ENCODE measurements at places on chromosomes 16 and 17.
A peak's percentile ranks its signal among the peaks of the same experiment; 100 is the strongest.

- DNase-seq, result no peak
These were observed 27.3 kb downstream of the NUBP1 start for GRCh38 chr16:10770907-10771306.

DNA sequence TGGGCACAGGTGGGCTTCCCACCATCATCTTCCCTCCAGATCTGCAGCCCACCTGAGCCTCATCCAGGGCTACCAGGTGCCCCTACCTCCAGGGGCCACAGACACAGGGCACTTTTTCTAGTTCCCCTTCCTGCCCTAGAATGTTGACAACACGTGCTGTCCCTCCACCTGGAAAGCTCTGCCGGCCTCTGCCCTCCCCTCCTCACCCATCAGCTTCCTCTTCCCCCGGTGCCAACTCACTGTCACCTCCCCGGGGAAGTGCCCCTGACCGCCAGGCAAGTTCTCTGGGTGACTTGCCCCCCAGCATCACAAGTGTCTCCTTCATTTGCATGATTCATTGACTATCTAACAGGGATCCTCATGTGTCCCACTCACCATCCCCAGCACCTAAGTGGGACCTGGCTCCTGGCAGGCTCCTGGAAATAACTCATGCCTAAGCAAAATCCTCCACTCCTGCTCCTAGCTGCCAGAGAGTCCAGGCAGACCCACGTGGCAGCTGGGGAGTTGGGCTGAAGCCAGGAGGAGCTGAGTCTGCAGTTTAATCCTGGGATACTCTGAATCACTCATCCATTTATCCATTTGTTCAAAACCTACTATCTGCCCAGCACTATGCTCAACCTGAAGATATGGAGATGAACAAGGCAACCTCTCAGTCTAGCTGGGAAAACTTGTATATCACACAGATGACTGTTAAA is 304.4 kb downstream of the FOXL1 start:
- DNase-seq, result peak; percentile 71

DNA sequence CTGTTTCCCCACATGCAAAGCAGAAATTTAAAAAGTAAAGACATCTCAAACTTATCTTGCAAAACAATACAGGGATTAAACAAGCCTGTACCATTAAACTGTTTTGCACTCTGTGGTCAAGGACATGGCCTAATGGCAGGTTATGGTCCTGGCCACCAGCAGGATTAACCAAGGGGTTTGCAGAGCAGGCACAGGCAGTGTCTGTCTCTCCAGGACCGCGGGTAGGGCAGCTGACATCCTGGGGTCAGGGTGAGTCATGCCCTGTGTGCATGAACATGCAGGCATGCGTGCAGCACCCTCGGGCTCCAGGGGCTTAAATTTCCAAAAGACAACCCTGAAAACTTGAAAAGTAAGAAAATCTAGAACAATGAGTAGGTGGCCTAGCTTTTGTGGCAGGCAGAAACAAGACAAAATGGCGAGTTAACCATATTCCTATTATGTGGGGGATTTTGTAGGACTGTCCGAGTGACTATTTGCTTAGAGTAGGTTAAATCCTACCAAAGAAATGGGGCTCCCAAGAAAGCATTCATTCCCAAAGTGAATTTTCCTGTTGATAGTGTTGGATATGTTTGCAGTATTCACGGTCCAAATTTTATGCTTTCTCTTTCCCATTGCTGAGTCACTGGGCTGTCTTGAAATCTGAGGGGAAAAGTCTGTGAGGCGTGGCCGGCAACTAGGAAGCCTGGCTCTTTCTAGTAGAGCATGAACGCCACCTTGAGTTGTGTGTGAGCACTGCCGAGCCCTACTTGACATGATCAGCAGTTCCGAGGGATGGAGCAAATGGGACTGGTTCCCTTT is 158.4 kb upstream of the FAM20A start:
- peak; percentile 78 for DNase-seq

GRCh38 chr16:63175313-63175712 is 1139.1 kb upstream of the CDH8 start:
- no peak for DNase-seq

- no peak for DNase-seq
These were observed 131.4 kb downstream of the CA10 start for GRCh38 chr17:52027081-52027480.

DNA sequence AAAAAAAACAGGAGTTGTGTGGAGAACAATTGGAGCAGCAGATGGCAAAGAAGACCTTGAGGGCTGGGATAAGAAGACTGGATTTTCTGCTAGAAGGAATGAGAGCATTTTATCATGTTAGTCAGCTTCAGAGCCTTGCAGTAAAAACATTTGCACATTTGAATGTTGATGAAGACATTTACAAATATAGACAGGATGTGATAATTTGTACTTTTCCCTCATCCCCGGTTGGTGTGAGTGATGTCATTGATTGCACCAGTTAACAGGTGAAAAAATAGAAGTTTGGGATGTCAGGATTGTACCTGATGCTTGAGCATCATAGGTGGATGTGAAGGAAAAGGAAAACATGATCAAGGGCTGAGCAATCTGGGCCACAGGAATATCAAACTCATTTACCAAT is 22.6 kb upstream of the MAPK3 start:
- no peak for DNase-seq

- no peak for DNase-seq
These were observed 74.6 kb downstream of the ZNF18 start for GRCh38 chr17:11922638-11923037.

DNA sequence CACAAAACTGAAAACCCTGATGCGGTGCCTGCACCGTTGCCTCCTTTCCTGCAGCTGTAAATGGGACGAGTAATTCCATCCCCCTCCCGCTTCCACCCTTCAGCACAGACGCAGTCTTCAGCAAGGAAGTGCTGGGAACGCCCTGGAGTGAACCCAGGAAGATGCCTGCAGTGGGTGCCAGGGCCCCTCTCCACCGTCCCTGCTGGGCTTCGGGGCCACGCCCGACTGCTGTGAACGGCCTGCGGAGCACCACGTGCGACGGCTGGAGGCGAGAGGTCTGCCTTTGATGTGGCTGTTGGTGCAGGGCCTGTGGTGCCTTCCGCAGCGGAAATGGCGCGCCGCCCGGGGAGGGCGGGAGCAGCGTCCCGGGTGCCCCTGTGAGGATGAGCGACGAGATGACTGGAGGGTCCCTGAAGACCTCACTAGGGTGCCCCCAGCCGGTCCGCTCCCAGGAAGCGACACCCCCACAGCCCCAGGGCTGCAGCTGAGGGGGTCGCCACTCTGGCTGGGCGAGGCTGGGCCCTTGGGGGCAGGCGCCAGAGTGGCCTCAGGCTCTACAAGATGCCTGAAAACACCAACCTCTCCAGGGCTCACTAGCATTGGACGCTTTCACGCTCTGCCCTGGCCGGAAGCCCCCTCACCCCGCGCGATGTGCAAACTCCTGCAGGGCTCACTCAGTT is 749 bp upstream of the MC1R start:
- DNase-seq, result no peak

DNA sequence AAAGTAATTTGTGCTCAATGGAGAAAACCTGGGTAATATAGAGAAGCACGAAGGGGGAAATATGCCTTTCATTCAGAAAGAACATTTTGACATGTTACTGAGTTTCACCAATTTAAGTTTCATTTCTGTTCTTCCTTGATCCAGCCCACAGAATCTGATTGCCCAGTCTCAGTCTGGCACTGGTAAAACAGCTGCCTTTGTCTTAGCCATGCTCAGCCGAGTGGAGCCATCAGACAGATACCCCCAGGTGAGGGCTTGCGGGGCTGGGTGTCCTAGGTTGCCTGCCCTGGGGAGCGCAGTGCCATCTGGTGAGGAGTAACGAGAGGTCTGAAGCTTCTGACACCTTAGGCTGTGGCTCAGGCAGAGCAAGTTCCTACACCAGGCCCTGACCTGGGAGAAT is 17.7 kb downstream of the DDX19A start:
- no peak for DNase-seq

DNA sequence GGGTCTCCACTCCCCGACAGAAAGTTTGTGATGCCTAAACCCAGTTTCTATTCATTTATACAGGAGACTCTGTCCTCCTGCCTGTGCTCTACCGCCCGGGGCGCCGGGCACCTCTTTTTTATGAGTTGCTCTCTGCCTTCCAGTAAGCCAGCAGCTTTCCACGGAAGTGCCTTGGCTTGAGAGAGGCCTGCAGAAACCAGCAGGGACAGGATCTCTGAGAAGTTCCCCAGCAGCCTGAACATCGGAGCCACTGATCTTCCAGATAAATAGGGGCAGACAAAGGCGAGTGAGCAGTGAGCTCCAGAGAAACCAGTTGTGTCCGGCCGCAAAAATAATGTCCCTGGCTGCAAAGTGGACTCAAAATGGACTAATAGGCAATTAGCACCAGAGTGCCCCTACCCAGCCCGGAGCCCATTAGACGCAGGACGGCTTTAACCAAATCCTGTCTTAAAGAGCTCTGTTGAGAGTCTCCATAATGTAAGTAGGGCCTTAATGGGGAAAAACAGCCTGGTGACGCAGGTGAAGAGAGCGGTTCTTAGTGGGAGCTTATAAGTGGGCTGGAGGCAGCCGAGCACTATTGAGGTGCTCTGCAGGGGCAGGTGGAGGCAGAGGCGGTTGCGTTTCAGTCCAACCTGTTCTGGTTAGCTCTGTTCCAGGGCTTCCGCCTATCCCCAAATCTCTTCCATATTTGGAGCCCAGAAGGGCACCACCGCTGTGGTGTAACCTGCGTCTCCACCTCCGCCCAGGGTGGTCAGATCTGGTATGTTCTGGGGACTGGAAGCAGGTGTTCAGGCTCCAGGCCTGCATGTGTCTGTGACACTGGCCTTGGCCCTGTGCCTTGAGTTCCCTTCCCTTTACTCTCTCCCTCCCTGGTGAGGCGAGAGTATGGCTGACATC is 74.1 kb downstream of the NT5M start:
- no peak for DNase-seq

DNA sequence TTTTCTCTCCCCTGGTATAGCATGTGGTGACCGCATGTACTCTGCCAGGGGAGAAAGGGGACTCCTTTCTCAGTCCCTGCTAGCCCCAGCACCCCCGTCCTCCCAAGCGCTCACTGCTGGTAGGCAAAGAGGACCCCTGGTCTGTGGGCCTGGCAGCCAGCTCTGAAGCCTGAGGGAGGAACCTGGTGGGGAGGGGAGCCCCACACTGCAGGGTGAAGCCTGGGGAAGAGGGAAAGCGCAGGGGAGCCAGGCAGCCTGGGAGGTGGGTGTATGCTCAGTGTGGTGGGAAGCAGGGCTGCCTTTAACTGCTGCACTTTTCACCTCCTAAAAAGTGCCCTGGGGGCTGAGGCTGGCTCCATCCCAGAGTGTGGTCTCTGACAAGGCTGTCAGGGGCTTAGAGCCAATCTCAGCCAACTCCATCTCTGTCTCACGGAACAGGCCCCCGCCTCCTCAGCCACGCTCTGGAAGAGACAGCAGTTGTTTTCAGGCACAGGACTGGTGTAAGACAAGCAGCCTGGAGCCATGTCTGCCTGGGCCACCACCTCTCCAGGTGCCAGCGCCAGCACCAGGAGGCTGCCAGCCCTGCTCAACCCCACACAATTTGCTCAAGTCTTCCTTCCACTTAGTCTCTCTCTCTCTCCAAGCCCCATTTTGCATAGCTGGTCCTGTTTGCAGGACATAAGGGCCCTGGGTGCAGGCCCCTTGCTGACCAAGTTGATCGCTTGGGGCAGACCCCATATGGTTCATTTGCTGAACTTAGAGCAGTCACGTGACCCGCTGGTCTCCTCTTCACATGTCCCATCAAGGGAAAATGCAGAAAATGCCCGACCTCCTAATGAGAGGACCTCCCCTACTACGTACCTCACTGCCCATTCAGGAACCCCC is 14.7 kb upstream of the TBX2 start:
- no peak for DNase-seq

GRCh38 chr17:539766-540165 is 174.9 kb downstream of the VPS53 start:
- DNase-seq, result no peak

GRCh38 chr16:88591577-88592021 is 21.4 kb downstream of the ZC3H18 start:
- DNase-seq, result no peak

DNA sequence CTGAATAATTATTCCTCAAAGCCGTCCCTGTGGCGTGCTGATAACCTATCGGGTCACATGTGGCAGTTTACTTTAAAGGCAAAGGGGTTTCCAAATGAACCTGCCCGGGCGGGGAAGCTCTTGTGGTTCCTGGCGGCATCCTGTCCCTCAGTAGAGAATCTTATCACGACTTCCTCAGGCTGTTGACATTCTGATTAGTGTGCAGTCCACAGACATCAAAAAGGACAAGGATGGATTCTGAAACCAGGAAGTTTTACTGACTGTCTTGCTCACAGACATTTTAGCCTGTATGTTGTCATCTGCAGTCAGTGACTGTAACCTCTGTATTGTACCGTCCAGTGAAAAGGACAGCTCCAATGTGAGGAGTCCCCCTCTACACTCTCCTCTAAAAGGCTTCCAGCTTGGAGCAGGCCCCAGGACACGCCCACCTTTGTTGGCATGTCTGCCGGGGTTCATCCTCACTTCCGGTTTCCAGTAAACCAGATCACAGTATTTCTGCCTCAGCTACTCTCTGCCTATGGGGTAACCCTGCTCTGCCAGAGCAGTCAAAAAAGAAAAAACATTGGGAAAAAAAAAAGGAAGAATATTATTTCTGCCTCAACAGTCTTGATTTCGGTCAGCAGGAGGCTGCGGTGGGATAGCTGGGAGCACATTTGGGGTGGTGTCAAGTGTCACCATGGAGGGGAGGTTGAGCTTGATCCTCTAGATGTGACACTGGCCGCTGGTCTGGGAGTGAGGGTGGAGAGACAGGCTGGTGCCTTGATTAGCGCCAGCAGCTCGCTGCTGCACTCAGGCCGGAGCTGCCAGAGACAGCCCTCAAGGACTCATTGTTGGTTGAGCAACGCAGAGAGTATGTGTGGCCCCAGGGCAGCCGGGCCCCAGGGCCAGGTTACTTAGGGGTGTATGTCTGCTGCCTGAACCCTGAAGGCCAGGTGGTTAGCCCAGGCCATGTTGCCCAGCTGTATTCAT is 89.0 kb upstream of the DNAH17 start:
- no peak for DNase-seq

- DNase-seq, result no peak
These were observed 2.6 kb downstream of the APRT start for GRCh38 chr16:88809068-88809675.

DNA sequence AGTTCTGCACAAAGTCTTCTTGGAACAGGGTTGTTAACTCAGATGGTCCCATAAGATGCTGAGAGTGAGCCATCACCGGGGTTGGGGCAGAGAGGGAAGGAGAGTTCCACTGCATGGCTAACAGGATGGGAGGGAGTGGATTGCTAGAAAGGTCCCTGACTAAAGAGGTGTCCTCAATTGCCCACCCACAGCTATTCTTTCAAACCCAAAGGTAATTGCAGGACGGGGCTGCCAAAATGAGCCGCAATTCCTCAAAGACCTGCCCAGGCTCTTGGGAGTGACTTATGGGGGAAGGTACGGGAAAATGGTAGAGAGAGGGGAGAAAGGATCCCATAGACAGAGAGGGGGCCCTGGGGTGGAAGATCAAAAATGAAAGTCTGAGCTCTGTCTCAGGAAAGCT is 60.4 kb downstream of the DYNLRB2 start:
- DNase-seq, result no peak

DNA sequence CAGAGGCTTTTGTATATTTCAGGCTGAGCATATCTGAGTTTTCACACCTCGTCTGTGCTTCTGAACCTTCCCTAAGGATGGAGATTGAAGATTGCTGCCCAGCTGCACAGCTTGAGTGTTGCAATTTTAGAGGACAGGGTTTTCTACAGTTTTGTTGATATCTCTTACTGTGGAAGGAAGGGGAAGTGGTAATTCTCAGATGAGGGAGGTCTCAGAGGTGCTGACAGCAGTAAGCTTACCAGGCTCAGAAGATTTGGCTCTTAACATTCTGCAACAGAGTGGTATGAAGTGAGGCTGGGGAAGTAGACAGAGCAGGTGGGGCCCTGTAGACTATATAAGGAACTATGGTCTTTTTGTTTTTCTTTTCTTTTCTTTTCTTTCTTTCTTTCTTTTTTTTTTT is 45.8 kb upstream of the ARHGAP17 start:
- no peak for DNase-seq

- DNase-seq, result no peak
These were observed 8.9 kb downstream of the HID1 start for GRCh38 chr17:74963656-74964055.
